ENCODE measurements at places on chromosomes 5 and 9.

DNA sequence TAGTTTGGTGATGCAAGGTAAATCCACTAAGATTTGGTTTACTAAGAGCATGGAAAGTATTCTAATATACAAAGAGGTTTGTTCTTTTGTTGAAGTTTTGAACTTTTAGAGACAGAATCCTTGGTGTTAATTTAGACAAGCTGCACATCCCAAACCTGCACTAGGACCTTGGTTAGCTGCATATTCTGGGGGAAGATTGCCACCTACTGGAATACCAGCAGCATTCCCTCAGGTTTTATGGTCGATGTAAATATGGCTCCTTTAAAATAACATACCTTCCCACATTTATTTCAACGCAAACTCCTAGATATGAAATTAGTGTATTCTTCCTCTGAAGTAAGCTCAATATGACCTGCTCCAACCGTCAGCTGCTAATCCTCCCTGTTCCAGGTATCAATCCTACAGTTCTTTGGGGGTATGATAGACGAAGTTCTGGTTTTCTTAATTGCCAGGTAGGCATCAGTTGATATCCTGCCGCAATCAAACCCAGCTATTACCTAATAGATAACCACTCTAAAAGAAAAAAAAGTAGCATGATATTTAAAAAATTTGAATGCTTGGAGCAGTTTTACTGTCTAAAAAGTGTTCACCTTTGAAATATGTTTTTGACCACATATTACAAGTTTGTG, 624.1 kb downstream of the ISL1 start:
- no peak for DNase-seq

DNA sequence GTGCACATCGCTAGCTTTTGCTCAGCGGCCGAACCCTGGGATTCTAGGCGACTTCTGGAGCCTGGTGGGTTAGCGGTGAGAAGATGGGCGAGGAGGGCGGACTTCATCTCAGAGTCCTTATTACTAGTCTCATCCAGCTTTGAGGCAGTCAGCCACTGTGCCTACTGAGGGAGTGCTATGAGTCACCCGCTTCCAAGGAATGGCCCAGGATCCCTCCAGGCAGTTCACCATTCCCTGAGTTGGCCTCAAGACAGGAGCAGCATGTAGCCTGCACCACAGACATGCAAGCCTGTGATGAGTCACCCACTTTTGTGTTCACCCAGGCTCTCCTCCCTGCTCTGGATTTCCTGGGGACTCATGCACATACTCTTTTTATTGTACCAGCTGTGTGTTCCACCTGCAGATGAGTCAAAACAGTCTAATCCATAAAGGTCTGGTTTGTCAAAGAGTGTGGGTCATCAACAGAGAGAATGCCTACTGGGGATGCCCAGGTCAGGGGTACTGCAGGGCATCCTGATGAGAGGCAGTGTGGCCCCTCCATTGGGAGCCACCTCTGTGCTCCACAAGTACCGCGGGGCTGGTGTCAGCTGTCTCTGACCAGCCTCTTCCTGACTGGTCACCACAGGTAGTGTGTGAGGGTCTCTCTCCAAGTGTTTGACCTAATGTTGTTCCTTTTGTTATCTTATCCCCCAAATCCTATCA, 20.2 kb downstream of the SLC22A5 start:
- no peak for DNase-seq

- no peak for DNase-seq
Observed at GRCh38 chr5:2515180-2515764, 236.2 kb downstream of the IRX2 start.

DNA sequence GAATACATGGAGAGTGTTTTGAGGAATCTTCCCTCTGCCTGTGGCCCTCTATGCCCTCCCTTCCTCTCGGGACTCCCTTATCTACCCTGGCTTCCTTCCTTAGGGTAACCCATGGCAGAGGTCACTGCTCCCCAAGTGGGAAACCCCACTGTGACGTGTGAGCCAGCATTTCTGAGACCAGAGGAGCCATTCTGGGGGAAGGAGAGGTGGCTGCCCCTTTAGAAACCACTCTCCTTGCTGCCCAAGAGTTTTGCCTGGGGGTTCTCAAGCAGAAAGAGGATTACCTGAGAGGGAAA, 23.1 kb downstream of the CCNJL start:
- DNase-seq: no peak

DNA sequence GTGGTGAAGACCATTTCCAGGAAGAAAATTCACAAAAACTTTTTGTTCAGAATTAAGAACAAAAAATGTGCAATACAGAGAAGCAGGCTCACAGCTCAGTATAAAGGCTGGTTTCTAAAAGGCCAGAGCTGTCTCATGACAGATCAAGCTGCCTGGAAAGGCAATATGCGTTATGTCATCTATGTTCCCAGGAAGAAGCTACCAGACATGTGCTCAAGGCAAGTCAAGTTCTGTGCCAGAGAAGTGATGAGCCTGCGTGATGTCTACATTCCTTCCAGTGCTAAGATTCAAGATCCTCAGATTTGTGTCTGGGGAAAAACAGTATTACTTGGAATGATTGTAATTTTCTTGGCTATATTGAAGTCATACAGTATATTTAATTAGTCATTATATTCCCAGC, 104.3 kb downstream of the PDE4D start:
- no peak for DNase-seq

- no peak for DNase-seq
Observed at GRCh38 chr5:153439130-153439529, 51.3 kb upstream of the GRIA1 start.

GRCh38 chr9:134359493-134360179, 33.4 kb downstream of the RXRA start:
- DNase-seq: no peak

DNA sequence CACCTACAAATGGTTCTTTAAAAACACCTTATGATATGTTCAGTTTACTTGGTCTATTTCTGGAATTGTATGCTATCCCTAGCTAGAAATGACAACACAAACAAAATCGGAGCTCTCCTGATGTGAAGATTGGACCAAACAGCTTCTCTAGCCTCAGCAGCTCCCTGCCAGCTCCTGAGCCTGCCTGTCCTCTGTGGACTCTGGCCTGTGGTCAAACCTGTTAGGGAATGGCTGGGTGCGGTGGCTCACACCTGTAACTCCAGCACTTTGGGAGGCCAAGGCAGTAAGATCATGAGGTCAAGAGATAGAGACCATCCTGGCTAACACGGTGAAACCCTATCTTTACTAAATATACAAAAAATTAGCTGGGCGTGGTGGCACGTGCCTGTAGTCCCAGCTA, 195.3 kb downstream of the GAS1 start:
- no peak for DNase-seq

DNA sequence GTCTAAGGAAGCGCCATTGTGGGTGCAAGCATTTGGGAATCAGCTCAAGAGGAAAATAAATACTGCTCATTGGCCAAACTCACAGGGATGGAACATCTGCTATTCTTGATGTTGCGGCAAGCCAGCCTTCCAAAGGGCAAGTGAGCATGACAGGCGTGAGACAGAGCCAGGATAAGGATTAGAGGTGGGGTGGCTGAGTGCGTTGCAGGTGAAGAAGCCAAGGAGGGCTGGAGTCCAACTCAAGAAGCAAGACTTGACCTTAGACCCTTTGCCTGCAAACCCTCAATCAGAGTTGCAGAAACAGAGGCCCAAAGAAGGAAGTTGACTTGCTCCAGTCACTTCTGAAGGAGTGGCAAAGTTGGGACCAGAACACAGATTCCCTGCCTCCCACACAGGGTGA, 79.4 kb downstream of the WWC1 start:
- no peak for DNase-seq

GRCh38 chr5:120293796-120294195, 170.3 kb upstream of the PRR16 start:
- DNase-seq: no peak

DNA sequence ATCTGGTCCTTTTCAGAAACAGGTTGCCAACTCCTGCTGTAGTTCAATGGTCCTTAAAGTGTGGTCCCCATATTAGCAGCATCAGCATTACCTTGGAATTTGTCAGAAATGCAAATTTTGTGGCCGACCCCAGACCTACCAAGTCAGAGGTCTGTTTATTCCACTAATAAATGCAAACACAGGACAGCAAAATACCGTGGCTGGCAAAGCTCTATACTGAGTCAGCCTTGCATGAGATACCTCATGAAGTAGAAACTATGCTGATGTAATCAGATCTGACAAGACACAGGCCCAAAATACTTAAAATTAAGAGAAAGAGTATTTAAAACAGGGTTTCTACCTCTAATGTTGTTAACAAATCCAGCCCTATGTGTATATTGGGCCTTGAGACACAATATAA, 3.0 kb downstream of the GOLM1 start:
- no peak for DNase-seq

DNA sequence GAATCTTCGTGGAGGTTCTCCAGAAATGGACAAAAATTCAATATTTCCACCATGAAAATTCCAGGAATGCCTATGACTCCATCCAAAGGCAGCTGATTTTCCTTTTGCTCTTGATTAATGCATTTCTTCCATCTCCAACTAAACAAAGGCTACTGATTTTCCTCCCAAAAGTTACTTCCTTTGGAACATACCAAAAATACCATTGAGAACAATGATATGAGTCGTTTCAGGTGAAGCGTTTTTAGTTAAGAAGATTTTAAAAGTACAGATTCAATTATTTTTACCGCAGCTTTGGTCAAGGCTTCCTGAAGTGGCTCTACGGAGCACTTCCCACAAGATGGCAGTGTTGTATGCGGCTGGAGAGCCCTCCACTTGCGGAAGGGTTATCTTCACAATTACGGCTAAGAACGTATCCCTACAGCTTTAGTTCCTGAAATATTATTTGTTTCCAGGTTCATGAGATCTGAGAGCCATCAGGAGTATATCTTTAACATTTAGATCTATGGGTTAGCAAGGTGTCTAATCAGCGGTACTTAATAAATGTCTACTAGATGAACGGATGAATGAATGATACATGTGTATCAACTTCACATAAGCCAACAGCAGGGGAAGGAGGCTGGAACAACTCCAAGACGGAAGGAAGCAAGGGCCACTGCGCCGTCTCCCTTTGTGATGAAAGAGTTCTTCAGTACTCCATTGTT, 35.9 kb upstream of the ARSB start:
- DNase-seq: no peak

DNA sequence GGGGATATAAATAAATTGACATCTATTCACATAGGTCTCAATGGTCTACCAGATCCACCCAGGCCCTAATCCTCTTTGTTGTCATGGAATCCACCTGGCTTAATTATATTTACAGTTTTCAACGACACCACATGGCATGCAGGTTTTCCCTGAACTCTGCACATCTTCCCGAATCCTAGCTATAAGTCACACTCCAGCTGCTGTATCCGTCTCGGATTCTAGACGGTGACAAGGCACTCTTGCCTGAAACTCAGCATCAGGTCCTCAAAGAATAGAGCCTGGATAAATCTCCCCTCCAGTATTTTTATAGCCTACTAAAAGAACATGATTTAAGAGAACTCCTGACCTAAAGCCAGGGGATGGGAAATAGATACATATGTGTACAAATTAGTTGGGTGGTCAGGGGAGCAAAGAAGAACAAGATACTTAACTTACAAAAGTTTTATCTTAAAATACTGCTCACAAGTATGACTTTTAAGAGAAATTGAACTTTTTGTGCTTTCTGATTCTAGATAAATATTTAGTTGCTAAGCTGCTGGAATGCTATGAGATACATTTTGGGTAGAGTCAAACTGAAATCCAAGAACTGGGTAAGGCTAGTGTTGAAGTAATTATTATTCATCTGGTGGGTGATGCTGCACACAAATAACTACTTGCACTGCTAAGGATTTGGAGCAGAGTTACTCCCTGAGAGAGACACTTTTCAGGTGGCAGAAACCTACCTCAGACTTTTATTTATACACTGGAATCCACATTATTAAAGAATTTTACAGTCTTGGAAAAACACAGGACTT, 187.3 kb downstream of the EFNA5 start:
- no peak for DNase-seq

All from activated CD8-positive, alpha-beta memory T cell treated with anti-CD3 and anti-CD28 coated beads for 1 hour (primary cell).